ENCODE measurements at places on chromosomes 1 and 21. TPM values are rescaled to one million over a fixed set of nuclear protein-coding genes. Genes with fewer than 3 reads are reported as not detected.

- DNase-seq = no peak
Measured at GRCh38 chr1:241356187-241356518, 852 bp downstream of the RGS7 start.

DNA sequence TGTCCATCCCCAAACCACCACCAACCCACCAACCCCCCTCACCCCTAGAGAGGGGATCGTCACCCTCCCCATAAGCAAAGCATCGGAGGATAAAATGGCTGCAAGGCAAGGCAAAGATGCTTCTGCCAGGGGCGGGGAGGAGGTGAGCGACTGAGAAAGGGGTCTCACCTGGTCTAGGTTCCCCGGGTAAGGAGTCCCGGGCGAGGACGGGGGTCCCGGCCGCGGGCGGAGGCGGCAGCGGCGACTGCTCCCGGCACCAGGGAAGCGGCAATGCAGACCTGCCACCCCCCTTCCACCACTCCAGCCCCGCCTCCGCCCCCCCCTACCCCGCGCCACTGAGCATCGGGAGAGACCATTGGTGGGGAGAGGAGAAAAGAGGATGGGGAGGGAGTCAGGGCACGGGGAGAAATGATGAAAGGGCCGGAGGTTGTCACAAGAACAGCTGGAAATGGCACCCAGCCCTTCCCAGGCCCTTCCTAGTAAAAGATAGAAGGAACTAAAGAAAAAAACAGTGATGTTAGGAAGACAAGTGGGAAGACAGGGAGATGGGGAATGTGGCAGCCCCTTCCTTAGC lies at the start of gene SV2A:
Gene SV2A (minus strand): TSS at position 274 of the 574 bp plus-strand sequence. CDS start 4,004 bp downstream, outside the sequence.
- peak; percentile 45 for DNase-seq

- no peak for DNase-seq
Measured at GRCh38 chr1:218048828-218049420, 236.2 kb upstream of the RRP15 start.

GRCh38 chr1:119635811-119636390 lies 12.2 kb downstream of the ZNF697 start:
- DNase-seq = no peak

GRCh38 chr1:24388331-24388885 lies 25.2 kb downstream of the STPG1 start:
- no peak for DNase-seq

GRCh38 chr1:230160957-230161771 lies 94.1 kb downstream of the GALNT2 start:
- no peak for DNase-seq

Gene RABGAP1L
- 41.1 TPM for total RNA-seq

Gene OR2L2
- total RNA-seq = 0.23 TPM

Gene SPRR2F
- 54.4 TPM for total RNA-seq

Gene KRTAP12-2
- total RNA-seq = not detected

Gene EPS8L3
- total RNA-seq = 0.34 TPM
